ENCODE measurements at places on chromosomes 16 and 17.

GRCh38 chr17:50022463-50023130 is 27.6 kb upstream of the DLX3 start:
- no peak for DNase-seq

GRCh38 chr17:33551075-33551474 is 258.0 kb upstream of the ASIC2 start:
- no peak for DNase-seq

DNA sequence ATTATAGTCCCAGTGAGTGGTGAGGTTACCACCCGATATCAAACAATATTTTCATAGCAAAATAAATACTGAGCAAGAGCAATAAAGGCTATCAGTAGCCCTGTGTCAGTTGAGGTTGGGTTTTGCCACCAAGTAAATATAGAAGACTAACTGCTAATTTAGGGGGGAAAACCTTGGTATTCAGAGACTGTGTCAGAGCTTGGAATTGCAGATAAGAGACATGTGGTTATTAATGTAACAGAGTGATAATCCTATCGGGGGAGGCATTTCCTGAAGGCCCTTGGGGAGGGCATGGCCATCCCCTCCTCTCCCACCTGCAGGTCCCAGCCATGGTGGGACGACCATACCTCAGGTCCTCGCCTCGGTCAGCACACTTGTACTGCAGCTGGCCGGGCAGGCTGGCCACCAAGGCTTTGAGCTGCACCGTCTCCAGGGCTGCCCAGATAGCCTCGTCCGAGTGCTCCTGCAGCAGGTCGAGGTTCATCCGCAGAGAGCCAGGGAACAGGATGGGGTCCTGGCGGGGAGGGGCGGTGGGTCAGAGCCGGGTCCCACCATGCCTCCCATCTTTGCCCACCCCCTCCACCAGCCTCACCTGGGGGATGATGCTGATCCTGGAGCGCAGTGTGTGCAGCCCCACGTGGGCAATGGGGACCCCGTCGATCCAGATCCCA is 68.9 kb downstream of the ABCC6 start:
- DNase-seq, result no peak

DNA sequence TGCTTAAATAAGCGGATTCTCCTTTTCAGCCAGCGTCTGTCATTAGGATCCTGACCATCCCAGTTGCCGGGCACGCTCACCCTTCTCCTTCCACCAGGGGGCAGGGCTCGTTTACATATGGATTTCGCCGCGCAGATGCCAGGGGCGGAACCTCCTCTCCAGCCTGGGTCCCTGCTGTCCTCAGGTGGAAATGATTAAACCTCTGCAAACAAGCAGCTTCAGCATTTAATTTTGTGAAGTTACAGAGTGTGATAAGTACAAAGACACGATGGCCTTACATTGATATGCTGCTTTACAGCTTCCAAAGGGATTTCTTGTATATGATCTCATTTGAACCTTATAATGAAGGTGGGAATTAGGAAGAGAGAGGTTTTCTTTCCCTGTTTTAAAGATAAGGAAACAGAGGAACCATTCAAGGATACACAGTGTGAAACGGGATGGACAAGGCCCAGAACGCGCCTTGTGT is 3.9 kb upstream of the KRT28 start:
- DNase-seq, result peak; percentile 72

DNA sequence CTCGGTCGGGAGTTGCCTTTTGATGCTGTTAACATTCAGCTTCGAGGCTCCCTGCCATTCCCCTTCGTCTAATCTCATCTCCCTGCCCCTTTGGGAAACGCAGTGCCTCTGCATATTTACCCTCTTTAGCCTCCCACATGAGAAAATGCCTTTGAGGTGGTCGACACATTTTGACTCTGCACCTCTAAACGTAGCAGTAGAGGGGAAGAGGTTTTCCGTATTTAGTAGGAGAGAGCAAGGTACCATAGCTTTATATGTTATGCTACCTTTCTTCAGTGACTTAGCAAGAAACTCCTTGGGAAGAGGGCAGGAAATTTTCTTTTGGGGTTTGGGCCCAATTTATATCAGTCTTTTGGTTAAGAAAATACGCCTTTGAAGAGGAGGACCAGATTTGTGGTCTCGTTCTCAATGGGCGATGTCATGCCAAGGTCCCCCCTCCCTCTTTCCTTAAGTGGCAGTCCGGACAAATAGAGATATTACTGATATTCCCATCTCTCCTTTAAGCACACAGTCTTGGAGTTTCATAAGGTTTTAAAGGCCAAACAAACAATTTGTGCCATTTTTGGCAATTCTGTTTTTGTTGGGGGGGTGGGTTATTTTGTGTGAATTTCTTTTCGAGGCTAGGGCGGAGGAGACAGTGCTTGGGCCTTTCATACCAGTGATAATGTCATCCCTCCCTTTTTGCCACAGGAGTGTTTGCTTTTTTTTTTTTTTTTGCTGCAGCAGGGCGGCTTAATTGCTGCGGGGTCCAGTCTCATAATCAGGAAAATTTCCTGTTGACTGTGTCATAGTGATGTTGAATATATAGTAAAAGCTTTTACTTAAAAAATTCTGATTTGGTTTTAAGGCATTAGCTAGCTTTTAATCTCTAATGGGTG is 1.5 kb downstream of the PAFAH1B1 start:
- no peak for DNase-seq

GRCh38 chr17:77105706-77106105 is 35.1 kb upstream of the SEC14L1 start:
- DNase-seq, result no peak

GRCh38 chr17:1764284-1764683 is 2.4 kb downstream of the SERPINF1 start:
- no peak for DNase-seq

GRCh38 chr17:83190601-83191387 is 111.4 kb downstream of the METRNL start:
- DNase-seq, result no peak

DNA sequence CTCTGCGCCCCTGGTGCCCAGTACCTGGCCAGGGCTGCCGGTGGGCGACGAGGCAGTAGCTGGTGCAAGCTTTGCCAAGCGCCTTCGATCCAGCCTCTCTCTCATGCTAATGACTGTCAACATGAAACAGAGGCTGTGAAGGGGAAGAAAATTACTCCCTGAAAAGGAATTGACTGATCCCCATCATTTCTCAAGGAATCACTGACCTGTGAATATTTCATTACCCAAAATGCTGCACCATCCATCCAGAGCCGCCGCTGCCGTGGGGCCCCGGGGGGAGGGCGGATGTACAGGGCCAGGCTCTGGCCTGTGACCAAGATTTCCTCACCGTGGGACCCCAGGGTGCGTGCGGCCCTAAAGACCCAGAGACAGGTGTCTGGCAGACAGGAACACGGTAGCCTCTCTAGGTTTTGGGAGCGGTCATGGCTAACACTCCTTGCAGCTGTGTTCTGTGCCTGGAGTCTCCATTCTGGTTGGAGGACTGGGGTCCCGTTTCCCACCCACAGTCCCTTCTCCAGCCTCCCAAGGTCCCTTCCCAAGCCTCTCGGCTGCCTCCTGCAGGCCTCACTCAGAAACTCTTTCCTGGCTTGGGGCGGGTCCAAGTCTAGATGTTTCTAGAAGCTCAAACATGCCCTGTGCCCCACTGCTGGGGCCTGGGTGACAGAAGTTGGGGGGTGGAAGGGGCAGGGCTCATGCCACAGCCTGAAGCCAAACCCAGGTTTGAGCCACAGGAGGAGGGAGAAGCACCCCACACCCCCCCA is 73.3 kb downstream of the ENGASE start:
- no peak for DNase-seq

DNA sequence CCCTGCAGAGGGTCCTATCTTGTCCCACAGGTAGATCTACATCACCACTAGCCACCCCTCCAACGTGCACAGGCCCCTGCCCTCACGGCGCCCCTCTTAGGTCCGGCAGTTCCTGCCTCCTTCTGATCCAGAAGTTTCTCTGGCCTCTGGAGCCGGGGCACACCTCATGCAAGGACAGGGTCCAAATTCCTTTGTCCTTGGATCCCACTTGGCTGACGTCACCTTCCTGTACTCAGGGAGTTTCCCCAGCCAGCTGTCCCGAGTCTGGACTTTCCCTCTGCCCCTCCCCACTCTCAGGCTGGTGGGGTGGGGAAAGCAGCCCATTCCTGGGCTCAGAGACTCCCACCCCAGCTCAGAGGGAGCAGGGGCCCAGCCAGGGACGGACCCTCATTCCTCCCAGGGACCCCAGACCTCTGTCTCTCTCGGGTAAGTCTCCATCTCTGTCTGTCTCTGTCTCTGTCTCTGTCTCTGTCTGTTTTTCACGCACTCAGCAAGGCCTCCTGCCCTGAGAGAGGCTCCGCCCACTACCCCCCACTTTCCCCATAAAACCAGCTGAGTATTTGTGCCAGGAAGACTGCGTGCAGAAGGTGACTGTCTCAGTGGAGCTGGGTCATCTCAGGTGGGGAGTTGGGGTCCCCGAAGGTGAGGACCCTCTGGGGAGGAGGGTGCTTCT is at the start of gene IL32:
Gene IL32, plus strand, starts transcription at position 572 of the 673 bp plus-strand sequence. CDS start 172 bp downstream, outside the sequence.
- DNase-seq, result no peak

DNA sequence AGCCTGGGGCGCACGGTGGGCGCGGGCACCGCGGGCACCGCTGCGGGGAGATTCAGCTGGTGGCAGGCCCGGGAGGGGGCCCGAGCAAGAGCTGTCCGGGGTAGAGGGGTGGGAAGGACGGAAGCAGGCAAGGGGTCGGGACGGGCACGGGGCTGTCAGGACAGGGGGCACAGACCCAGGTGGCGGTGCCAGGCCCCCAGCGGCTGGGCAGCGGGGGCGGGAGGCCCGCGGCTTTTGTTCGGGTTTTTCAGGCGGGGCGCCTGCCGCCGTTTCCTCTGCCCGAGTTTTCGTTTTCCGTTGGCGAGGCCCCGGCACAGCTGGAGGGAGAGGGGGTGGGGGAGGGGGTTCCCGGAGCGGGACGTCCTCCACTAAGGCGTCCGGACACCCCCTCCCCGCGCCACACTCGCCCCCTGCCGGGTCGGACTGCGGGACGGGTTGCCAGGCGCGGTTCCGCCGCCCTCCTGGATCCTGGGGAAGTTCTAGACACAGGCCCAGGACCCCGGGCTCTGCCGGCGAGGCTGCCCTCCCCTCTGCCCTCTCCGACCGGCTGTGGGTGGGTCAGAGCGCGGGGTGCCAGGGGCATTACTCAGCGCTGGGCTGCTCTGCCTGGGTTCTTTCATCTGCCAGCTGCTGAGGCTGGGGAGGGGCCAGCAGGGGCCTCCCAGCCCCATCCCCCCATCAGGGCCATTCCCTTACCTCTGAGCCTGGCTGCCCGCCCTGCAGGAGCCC is 543 bp downstream of the ARHGAP23 start:
- no peak for DNase-seq

- DNase-seq, result no peak
These were observed 53.9 kb downstream of the MGAT5B start for GRCh38 chr17:76922084-76922483.

DNA sequence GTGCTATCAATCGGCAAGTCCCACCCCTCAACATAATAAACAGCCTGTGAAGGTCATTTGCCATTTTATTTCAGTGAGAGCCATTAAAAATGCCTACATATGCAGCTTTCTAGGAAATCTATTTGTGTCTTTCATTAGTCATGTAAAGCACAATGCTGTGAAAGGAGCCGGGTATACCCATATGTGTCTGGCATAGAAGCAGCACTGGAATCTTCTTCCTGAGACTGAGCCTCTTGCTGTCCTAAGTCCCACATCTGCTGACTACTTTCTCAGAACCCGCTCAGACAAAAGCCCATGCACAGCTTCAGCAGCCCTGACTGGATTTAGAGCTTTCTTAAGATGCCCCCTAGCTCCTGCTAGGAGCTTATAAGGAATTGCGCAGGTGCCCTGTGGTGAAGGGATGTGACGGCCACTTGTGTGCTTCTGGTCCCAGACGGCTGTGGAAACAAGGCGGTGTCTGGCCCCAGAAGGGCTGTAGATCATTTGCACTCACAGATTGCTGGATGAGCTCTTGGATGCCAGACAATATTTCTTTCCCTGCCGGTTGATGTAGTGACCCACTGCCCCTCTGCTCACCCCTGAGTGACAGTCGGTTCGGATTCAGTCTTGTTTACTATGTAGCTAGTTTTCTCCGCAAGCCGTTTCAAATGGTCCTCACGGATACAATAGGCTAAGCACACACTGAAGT is 172.2 kb downstream of the ANKFN1 start:
- DNase-seq, result no peak

GRCh38 chr16:78816499-78817195 is 717.2 kb downstream of the WWOX start:
- DNase-seq, result no peak

GRCh38 chr16:66469291-66469946 is 42.3 kb downstream of the BEAN1 start:
- no peak for DNase-seq

DNA sequence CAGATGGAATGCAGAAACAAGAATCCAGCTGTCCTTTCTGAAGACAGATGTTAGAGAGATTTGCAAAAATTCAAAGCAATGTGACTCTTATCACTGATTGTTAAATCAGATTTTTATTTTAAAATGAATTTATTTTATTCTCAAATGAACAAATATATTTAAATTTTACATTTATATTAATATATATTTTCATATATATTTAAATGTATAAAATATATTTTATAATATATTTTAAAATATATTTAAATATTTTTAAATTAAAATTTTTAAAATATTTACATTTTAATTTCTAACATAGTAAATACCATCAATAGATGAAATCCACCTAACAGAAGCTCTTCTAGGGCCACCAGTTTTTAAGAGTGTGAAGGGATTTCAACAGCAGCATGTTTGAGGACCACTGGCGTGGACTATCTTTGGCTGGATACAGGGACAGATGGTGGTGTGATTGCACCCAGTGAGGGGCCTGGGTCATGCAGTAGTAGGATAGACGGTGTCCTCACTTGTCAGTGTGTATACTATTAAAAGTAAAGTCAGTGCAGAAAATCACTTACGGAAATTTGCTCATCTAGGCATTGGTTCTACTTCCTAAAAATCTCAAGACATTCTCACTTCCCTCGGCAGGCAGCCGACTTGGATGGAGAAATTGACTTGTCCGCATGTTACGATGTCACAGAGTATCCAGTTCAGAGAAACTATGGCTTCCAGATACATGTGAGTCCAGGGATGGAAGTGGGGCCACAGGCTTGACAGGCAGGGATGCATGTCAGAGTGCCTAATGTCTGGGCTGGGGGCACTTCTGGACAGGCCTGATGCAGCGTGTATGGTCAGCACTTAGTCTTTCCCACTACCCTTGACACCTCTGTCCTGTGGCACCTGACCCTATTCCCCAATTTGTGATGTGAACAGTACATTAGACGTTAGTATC is 56.3 kb downstream of the PLD6 start:
- no peak for DNase-seq

DNA sequence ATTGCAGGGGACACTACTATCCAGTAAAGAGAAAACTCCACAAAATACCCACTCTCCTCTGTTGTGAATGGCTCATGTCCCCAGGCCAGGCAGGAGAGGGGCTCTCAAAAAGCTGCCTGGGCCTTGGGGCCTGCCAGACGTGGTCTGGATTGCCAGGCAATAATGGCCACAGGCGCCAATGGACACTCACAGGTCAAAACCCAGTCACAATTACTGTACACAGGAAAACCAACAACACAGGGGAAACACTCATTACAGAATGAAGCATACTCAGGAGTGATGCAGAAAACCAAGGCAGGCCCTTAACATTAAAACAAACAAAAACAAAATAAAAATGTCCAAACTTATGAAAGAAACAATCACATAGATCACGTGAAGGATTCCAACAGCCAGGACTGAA is 35.1 kb upstream of the SREBF1 start:
- DNase-seq, result no peak

- DNase-seq, result no peak
These were observed 41.8 kb downstream of the NUP93 start for GRCh38 chr16:56771558-56772279.

Data from NCI-H1048 (cell line).